Suprapubic skin (tissue), 4 donors: ENCODE measurements at places on chromosomes 3 and 15. TPM values are rescaled to one million over a fixed set of nuclear protein-coding genes. Genes with fewer than 3 reads are reported as not detected.

- H3K27ac ChIP-seq: no peak overlapping the region
- H3K36me3 ChIP-seq: no peaks in the 10 kb centered on the region
- no peaks in the 10 kb centered on the region for H3K27me3 ChIP-seq
- peaks cover 13% of the 10 kb centered on the region for H3K4me1 ChIP-seq
Measured at GRCh38 chr15:83854321-83854720, 200.4 kb downstream of the ADAMTSL3 start.

The RTP1 gene
- not detected for total RNA-seq

The GOLGA6L9 gene
- 4.7 TPM for total RNA-seq

DNA sequence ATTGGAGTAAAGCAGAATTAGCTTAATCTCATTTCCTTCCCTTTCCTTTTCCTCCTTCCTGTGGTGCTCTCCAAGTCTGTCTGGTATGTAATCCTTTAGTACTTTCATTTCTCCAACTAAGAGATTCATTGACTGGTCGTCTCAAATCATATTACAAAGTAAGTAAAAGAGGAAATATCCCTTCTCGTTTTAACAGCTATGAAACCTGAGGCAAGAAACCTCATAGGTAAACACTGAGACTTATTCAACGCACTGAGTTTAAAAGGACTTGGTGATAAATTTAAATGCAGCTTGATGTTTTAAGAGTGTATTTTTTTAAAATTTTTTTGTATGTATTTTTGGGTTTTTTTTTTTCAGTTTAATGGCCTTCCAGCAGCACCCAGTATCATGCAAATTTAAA lies 117.2 kb upstream of the LRRC3B start:
- no peaks in the 10 kb centered on the region for H3K4me1 ChIP-seq
- DNase-seq: no peak
- no peak overlapping the region for H3K27ac ChIP-seq
- no peak overlapping the region for H3K4me3 ChIP-seq
- no peaks in the 10 kb centered on the region for H3K36me3 ChIP-seq

GRCh38 chr3:172698631-172699030 lies 12.2 kb downstream of the NCEH1 start:
- no peak for DNase-seq
- peaks cover 1% of the 10 kb centered on the region for H3K4me1 ChIP-seq
- no peaks in the 10 kb centered on the region for H3K27me3 ChIP-seq
- no peak overlapping the region for H3K4me3 ChIP-seq

The RTP3 gene
- not detected for total RNA-seq

DNA sequence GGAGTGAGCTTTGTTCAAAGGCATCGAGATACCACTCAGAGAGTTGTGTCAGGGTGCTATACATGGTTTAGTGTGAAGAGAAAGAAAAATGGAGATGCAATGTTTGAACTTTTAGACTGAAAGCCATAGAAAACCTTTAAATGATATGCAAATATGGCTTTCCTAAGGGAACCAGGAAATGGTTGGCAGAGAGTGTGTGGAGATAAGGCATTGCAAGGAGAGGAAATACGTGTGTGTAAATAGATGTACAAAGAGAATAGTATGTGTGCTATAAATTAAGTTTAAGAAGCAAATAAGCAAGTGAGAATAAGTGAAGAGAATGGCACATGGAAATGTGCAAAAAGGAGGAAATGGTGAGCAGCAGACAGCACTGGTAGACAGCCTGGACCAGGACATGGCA lies 198.1 kb downstream of the SLC9A9 start:
- H3K27ac ChIP-seq: no peak overlapping the region
- H3K27me3 ChIP-seq: no peaks in the 10 kb centered on the region
- H3K36me3 ChIP-seq: peaks cover 3% of the 10 kb centered on the region
- H3K4me3 ChIP-seq: no peak overlapping the region

DNA sequence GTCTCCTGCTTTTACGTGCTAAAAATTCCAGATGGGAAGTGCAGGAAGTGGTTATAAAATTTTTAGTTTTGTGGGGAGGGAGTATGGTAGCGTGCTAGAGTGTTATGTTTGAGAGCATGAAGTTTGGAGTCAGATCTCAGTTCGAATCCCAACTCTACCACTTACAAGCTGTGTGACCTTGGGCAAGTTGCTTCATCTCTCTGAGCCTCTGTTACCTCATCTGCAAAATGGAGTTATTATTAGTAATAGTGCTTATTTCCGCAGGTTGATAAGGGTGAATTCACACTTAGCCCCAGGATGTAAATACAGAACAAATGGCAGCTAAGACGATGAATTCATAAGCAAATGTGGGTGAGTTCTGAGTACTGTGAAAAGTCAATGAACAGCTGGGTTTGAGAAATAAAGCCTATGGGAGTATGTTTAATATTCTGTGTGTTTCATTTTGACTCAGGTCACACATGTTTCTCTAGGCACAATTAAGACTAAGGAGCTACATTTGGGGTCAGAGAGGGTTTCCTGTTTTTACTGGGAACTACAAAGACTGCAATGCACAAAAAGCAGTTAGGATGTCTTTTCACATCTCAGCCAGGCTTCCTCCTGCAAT lies 73.1 kb upstream of the FEZF2 start:
- no peak overlapping the region for H3K4me3 ChIP-seq
- no peaks in the 10 kb centered on the region for H3K36me3 ChIP-seq
- no peak overlapping the region for H3K27ac ChIP-seq
- H3K27me3 ChIP-seq: no peaks in the 10 kb centered on the region
- no peak for DNase-seq

GRCh38 chr3:12663936-12664908 lies at the start of gene RAF1:
RAF1 (minus strand) TSS chr3:12664117; CDS start chr3:12618721, 45,396 bp downstream.
- H3K27ac ChIP-seq: peak within 1 kb of the TSS; percentile 100
- H3K4me3 ChIP-seq: peak within 1 kb of the TSS; percentile 87
- DNase-seq: peak; percentile 98
- H3K4me1 ChIP-seq: peaks cover 36% of the 10 kb centered on the region

DNA sequence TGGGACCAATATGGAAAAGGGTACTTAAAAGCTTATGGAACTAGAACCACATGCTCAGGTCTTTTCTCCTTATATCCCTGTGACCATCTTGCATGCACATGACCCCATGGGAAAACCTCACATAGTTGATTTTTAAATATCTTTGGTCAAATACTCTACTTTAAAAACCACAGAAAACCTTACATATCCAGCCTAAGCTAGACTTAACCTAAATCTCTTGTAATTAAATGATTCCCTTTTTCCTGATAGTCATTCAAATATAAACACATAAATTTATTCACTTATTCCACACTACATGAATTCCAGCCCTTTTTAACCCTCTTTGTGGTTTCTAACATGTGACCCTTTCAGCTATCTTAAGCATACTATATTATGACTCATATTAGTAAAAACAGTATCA lies 46.8 kb downstream of the DNAJC13 start:
- H3K36me3 ChIP-seq: peaks cover 62% of the 10 kb centered on the region
- H3K27ac ChIP-seq: no peak overlapping the region
